ENCODE measurements at places on chromosomes 11 and 22.

DNA sequence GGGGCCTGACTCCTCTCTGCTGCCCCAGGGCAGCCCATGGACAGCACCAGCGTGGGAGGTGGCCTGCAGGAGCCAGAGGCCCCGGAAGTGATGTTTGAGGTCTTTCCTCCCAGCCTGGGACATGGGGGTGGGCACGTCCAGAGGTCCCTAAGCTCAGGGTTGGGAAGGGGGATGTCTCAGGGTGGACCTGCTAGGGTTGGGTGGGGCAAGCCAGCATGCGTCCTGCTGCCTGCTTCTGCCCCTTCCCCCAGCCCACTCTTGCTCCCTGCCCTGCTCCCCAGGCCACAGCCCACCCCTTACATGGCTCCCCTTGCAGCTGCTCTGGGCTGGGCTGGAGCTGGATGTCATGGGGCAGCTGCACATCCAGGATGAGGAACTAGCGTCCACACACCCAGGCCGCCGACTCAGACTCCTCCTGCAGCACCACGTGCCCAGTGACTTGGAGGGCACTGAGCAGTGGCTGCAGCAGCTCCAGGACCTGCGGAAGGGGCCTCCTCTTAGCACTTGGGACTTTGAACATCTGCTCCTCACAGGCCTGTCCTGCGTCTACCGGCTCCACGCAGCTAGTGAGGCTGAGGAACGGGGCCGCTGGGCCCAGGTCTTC, 1.3 kb downstream of the FAM180B start:
- no peak for DNase-seq

- DNase-seq: peak; percentile 61
Measured at GRCh38 chr11:48052183-48053044, 72.1 kb downstream of the PTPRJ start.

DNA sequence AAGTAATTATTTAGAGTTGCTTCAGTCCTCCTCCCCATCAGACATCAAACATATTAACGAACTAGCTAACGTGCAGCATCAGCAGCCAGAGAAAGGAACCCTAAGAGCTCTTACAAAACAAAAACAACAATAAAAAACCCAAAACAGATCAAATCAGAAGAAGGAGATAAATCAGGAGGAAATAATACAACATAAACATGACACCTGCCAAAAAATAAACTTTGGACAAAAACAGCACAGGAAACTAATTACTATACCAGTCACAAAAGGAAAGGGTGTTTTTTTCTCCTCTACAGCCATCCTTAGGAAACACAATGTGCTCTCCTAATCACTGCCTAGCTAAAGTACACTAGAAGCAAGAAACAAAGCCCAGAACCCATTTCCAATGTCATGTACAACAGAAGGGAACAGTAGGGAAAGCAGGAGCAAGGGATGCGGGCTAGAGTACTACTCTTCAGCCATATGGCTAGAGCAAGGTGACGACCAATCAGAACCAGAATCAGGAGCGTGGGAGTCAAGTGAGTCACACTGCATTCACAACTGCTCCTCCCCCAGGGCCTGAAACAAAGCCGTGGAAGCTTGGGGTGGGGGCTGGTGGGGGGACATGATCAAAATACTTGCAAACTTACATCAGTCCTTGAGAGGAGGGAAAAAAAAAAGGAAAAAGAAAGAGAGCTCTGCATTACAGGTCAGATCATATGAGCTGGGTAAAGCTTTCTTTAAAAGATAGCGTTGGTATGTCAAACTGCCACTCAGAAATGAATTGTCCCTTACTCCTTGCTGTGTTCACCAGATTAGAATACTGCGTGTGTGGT, 60.4 kb downstream of the LARGE2 start:
- DNase-seq: peak; percentile 37

DNA sequence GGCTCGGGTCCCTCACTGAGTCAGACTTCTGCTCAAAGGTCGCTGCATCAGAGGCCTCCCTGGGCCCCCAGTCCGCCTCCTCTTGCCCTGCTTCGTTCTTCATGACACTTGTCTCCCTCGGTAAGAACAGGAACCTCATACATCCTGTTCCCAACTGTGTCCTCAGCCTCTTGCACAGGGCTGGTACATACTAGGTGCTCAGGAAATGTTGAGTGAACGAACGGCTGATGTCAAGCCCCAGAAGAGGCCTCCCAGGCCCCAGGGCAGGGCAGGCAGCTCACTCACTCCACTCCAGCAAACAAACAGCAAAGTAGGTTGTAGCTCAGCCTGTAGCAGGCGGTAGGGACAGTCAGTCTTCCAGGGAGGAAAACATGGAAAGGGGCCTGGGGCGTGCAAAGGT, 17.2 kb downstream of the SYNGR1 start:
- DNase-seq: no peak

Data from ACHN (cell line).